ENCODE measurements at places on chromosomes 5 and 9.

GRCh38 chr5:113163328-113163727 is 186.7 kb downstream of the DCP2 start:
- peak; percentile 71 for DNase-seq

DNA sequence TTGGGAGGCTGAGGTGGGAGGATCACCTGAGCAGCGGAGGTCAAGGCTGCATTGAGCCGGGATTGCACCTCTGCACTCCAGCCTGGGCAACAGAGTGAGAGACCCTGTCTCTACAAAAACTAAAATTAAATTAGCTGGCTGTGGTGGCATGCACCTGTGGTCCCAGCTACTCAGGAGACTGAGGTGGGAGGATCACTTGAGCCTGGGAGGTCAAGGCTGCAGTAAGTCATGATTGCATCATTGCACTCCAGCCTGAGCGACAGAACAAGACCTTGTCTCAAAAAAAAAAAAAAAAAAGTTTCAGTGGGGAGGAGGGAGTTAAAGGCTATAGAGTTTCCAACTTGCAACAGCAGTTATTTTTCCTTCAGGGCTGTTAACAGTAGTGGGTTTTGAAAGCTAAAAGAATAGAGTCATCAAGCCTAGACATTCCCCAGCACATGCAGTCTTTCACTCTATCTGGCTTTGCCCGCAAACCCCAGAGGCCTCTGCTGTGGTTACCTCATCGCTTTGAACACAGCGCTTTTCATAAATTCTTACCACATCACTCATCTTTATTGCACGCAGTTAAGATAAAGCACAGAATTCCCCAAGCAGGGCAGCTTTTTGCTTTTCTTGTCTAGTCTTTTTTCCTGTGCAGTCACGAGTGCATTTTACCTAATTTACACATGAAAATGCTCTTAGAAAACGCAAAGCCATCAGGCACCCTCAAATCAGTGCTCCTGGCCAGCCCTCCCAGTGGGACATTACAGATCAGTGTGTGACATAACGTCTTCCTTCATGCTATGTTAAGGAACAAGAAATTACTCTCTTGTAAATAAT is 8.7 kb upstream of the SLC2A8 start:
- DNase-seq = peak; percentile 98

- no peak for DNase-seq
Measured at GRCh38 chr9:134440636-134441226, 114.5 kb downstream of the RXRA start.

DNA sequence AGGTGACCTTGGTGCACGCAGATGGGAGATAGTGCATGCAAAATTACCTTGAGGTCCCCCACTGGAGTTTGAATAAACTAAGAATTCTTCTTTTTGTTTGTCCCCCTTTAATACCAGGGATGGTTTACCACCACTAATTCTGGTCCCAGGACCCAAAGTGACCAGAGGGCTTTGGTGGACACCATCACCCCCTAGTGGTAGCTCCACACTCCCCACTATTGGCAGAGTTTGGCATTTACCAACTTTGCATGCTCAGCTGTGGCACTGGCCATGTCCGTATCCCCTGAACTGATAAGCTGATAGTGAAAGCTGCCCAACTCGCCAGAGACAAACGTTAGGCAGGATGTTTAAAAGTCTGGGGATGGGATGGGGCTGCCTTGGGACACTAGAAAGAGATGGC is 3.3 kb downstream of the ASTN2 start:
- peak; percentile 22 for DNase-seq

DNA sequence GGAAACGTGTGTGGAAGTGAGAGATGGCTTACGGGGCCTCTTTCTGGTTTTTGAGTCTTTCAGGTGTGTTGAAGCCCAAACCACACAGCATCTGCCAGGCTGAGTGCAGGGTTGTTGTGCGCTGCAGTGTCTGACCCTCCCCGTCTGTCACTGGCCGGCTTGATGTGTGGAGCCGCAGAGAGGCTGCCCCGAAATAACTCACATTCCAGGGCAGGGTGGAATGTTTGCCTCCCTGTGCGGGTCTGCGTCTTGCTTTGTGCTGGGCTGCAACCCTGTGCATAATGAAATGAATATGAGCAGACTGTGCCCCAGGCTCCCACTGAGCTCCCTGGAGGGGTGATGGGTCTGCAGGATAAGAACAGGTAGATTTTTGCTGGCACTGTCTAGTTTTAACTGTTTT is 9.9 kb upstream of the PLEKHG4B start:
- peak; percentile 26 for DNase-seq

- DNase-seq = no peak
Measured at GRCh38 chr5:160702934-160703333, 149.1 kb downstream of the ATP10B start.

- DNase-seq = peak; percentile 49
Measured at GRCh38 chr5:122846051-122846550, 688 bp downstream of the SNX24 start.

- DNase-seq = no peak
Measured at GRCh38 chr5:114473541-114473940, 111.7 kb downstream of the KCNN2 start.

All from RPMI7951 (cell line).